ENCODE measurements at places on chromosomes 3 and 15. TPM values are rescaled to one million over a fixed set of nuclear protein-coding genes. Genes with fewer than 3 reads are reported as not detected.
A peak's percentile ranks its signal among the peaks of the same experiment; 100 is the strongest.

The ARL6 gene
- total RNA-seq = 9.5 TPM

The EPHA6 gene
- 1.4 TPM for total RNA-seq

The TMEM45A gene
- 19.7 TPM for total RNA-seq

The KBTBD12 gene
- 0.73 TPM for total RNA-seq

- no peak overlapping the region for H3K27ac ChIP-seq
- H3K36me3 ChIP-seq = no peaks in the 10 kb centered on the region
- H3K4me1 ChIP-seq = no peaks in the 10 kb centered on the region
- no peak overlapping the region for H3K4me3 ChIP-seq
Observed at GRCh38 chr3:180382638-180383180, 219.3 kb upstream of the TTC14 start.

DNA sequence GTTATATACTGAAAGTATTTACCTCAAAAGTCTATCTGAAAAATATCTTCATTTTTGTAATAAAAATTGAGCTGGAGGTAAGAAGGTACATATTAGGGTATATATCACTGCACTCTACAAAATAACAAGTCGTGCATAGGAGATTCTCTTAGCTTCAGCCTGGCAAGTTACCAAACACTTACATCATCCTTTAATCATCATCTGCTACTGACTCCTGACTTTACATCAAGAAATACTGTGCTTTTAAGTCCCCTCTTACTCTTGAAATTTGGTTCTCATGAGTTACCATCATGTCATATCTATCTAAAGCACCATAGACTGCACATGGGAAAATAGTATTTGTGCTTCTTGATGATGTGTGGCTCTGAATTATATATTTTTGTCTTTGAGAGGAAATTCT is 50.8 kb downstream of the LYSMD4 start:
- no peak overlapping the region for H3K4me3 ChIP-seq
- H3K27ac ChIP-seq = no peak overlapping the region
- H3K27me3 ChIP-seq = no peaks in the 10 kb centered on the region
- DNase-seq = no peak

DNA sequence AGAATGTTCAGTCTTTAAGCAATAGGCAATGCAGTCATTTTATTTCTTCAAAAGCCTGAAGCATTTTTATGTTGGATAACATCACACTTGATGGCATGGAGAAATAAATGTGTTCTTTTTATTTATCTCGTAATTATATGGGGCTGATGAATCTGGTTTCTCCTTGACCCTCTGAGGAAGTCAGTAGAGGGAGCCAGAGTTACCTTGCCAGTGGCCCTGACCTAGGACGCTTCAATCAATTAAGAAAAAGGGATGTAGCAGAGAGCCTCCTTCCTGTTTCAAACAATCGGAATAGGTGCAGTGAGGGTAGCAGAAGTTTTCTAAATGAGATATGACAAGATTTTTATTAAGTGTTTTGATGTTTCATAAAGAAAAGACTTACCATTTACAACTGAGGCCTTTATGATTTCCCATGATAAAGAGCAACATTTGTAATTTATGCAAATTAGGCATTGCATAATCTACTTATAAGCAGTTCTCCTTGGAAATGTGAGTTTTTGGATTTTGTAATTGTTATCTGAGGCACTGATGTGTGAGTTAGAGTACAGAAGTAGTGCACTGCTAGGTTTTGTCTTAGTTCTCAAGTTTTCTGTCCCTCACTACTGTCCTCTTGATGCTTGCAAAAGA is 129.1 kb downstream of the RAP2B start:
- no peak overlapping the region for H3K4me3 ChIP-seq
- DNase-seq = no peak
- no peaks in the 10 kb centered on the region for H3K4me1 ChIP-seq
- H3K27me3 ChIP-seq = no peaks in the 10 kb centered on the region
- no peaks in the 10 kb centered on the region for H3K36me3 ChIP-seq
- H3K27ac ChIP-seq = no peak overlapping the region

DNA sequence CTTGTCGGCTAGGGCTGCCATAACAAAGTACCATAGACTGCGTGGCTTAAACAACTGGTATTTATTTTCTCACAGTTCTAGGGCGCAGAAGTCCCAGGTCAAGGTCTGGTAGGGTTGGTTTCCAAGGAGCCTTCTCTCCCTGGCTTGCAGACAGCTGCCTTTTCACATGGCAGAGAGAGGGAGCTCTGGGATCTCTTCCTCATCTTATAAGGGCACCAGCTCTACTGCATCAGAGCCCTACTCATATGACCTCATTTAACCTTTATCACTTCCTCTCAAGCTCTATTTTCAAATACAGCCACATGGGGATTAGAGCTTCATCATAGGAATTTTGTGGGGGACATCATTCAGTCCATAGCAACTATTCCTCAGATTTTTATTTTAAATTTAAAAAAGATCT is 17.6 kb upstream of the PAQR9 start:
- no peaks in the 10 kb centered on the region for H3K4me1 ChIP-seq
- H3K27me3 ChIP-seq = no peaks in the 10 kb centered on the region
- no peaks in the 10 kb centered on the region for H3K36me3 ChIP-seq
- no peak overlapping the region for H3K4me3 ChIP-seq
- H3K27ac ChIP-seq = no peak overlapping the region
- DNase-seq = no peak

- no peaks in the 10 kb centered on the region for H3K36me3 ChIP-seq
- no peaks in the 10 kb centered on the region for H3K27me3 ChIP-seq
- peak; percentile 81 for DNase-seq
Observed at GRCh38 chr15:84929795-84930603, 45.5 kb downstream of the SLC28A1 start.

DNA sequence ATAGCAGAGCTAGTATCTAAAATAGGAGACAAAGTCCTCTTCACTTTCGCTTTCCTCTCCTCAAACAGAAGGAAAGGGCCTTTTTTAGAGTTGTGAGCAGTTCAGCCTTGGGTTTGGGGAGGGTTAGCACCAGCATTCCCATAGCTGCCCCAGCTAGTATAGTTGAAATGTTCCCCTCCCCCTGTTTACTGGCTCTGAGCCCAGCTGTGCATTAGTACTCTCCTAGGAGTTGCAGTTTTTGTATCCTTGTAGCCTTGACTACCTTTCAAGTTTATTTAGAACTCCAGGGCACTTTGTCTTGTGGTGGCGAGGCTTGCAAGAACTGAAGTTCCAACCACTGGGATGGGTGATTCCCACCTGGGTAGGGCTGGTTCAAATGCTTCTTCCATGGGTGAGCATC is 245.1 kb upstream of the NAALADL2 start:
- no peaks in the 10 kb centered on the region for H3K27me3 ChIP-seq
- H3K36me3 ChIP-seq = no peaks in the 10 kb centered on the region

- no peaks in the 10 kb centered on the region for H3K36me3 ChIP-seq
- no peak overlapping the region for H3K4me3 ChIP-seq
- no peaks in the 10 kb centered on the region for H3K4me1 ChIP-seq
- no peak overlapping the region for H3K27ac ChIP-seq
Observed at GRCh38 chr15:60460931-60461330, 18.0 kb downstream of the ICE2 start.

- no peaks in the 10 kb centered on the region for H3K4me1 ChIP-seq
- no peak overlapping the region for H3K27ac ChIP-seq
- H3K36me3 ChIP-seq = no peaks in the 10 kb centered on the region
- no peak overlapping the region for H3K4me3 ChIP-seq
Observed at GRCh38 chr15:25763331-25763751, 99.8 kb downstream of the ATP10A start.

DNA sequence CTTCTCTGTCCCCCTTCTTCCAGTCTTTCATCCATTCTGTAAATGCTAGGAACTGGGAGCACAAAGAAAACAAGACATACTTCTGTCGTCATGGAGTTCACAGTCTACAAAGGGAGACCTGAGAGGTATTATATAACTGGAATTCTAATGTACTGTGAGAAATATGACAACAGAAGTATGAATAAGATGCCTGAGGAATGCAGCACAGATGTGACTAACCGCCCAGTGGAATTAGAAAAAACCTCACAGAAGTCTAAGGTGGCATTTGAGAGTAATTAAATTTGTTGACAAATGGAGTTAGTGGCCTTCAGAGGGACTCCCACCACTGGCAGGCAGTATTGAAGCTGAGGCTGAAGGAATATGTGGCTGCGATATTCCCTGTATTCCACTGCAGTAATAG is 168.5 kb upstream of the FAM3D start:
- H3K36me3 ChIP-seq = no peaks in the 10 kb centered on the region
- H3K4me1 ChIP-seq = no peaks in the 10 kb centered on the region
- no peak overlapping the region for H3K4me3 ChIP-seq
- no peak for DNase-seq

DNA sequence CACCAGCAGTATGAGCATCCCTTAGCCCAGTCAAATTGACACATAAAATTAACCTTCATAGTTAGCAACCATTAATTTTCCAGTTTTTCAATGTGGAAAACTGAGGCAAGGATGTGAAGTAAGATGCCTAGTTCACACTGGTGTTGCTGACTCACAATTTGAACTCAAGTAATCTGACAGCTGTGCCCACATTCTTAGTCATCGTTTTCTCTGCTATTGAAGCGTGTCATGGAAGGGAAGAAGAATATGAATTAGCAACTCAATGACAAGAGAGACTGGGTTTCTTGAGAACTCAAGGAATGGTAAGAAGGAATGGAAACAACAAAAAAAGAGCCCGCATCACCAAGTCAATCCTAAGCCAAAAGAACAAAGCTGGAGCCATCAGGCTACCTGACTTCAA is 261.4 kb downstream of the EPHA3 start:
- no peak for DNase-seq
- no peaks in the 10 kb centered on the region for H3K36me3 ChIP-seq
- no peaks in the 10 kb centered on the region for H3K27me3 ChIP-seq
- H3K27ac ChIP-seq = no peak overlapping the region
- no peak overlapping the region for H3K4me3 ChIP-seq

- no peaks in the 10 kb centered on the region for H3K4me1 ChIP-seq
- H3K27ac ChIP-seq = no peak overlapping the region
- DNase-seq = no peak
- H3K36me3 ChIP-seq = no peaks in the 10 kb centered on the region
Observed at GRCh38 chr3:194303749-194304148, 47.4 kb downstream of the CPN2 start.

DNA sequence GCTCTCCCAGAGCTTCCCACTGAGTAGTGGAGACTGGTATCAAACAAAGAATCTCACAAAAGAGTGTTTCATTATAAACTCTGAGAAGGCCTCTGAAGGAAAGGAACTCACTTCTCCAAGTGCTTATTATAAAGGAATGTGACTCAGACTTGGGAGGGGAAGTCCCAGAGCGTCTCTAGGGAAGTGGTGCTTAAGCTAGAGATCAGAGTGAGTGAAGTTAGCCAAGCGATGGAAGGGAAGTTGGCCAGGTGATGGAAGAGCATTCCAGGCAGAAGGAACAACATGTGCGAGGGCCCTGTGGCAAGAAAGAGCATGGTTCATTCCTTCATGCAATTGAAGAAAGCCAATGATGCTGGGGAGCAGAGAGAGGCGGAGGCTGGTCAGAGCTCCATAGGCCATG is 2.3 kb downstream of the XYLB start:
- H3K36me3 ChIP-seq = no peaks in the 10 kb centered on the region
- no peak overlapping the region for H3K4me3 ChIP-seq
- no peak for DNase-seq
- no peaks in the 10 kb centered on the region for H3K27me3 ChIP-seq
- peaks cover 6% of the 10 kb centered on the region for H3K4me1 ChIP-seq

- no peak overlapping the region for H3K4me3 ChIP-seq
- no peaks in the 10 kb centered on the region for H3K36me3 ChIP-seq
- no peak for DNase-seq
- H3K27ac ChIP-seq = peak overlapping the region; percentile 53
- H3K4me1 ChIP-seq = no peaks in the 10 kb centered on the region
Observed at GRCh38 chr3:177802151-177802900, 605.0 kb upstream of the TBL1XR1 start.

Data from breast epithelium (tissue), 4 donors.